AG04449 (cell line): ENCODE measurements at places on chromosomes 7 and 10.

GRCh38 chr10:93461109-93461806 lies 20.9 kb downstream of the MYOF start:
- DNase-seq = no peak

DNA sequence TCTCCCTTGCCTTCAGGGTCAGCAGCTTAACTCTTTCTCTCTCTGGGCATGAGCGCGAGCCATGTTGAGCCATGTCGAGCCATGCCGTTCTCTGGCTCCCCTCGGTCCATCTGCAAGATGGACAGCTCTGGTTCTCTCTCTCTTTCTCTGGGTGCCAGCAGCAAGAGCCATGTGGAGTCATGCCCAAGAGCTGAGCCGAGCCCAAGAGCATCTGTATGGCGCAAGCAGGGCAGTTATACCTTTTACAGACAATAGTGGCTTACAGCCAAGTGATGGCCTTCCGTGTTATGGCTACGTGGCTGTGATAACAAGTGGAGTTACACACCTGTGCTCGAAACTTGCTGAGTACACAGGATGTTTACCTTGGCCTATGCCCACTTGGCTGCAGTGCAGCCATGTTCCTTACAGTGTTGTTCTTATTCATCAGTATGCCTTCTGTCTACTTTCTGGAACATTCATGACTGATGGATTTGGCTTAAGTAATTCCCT lies 327.7 kb downstream of the GLRX3 start:
- DNase-seq = no peak

GRCh38 chr7:38178695-38179344 lies 775 bp downstream of the STARD3NL start:
- DNase-seq = no peak

DNA sequence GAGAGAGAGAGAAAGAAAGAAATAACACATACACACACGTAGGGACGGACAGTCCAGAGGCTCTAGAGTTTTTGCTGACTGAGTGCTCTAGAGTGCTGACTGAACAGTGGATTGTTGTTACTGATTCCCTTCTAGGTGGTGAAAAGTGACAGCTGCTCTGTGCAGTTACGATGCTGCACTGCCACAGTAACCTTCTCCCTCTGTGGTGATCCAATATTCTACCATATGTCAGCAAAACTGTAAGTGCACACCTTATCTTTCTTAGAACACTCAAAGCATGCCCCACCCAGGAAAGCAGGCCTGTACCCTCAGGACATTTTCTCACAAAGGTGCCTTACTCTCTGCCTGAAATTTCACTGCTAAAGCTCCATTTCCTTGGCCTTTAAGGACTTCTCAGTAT lies 1023.5 kb downstream of the TYW1 start:
- no peak for DNase-seq

- DNase-seq = peak; percentile 81
Measured at GRCh38 chr10:95260397-95260881, 30.4 kb downstream of the PDLIM1 start.

- no peak for DNase-seq
Measured at GRCh38 chr7:39367943-39368342, 198.3 kb upstream of the YAE1 start.

DNA sequence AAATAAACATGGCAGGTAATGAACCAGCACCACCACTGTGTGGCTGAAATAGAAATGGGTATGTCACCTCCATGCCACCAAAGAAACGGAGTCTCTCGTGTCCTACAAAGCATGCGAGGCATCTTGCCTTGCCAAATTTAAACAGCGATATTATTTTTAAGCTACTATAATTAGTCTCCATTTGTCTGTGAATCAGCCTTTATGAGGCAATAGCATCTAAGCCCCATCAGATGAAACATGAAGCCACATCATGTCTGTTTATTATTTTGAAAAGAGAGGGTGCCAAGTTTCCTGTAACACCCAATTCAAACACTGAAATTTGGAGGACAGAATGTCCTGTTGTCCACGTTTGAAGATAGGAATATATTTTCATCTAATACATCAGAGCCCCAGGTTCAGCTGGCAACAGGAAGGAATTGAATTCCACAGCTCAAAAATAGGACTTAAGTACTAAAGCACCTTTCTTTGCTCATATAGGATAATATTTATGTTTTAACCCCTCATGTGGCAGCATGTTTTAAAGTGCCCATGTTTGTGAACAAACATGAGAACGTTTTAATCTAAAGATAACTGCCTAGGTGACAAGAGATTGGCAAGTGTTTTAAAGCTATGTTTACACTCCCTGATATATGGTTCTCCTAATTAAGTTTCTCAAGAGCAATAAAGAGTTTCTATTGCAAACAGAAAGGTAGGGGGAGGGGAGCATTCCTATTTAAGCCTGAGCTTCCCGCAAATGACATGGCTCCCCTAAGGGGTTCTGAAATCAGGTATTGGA lies 86.8 kb downstream of the SORBS1 start:
- no peak for DNase-seq

GRCh38 chr7:35816514-35816913 lies 15.7 kb downstream of the SEPTIN7 start:
- no peak for DNase-seq

DNA sequence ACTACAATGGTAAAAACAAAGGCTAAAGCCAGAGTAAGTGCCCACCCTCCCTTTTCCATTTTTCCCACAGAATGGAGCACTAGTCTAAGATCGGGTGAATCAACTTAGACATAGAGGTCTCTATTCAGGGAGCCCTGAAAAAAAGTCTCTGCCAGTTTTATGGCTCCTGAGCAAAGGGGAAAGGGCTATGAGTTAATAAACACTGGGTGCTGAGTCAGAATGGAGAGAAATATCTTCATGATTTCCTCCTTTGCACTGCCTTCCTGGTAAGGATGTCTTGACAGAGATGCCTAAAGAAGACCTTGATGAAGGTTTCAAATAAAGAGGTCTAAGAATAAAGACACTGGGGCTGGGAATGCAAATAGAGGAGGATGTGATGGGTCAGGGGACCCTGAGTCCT lies 607.4 kb upstream of the MBL2 start:
- no peak for DNase-seq

GRCh38 chr10:13294784-13295183 lies 5.1 kb downstream of the PHYH start:
- no peak for DNase-seq

DNA sequence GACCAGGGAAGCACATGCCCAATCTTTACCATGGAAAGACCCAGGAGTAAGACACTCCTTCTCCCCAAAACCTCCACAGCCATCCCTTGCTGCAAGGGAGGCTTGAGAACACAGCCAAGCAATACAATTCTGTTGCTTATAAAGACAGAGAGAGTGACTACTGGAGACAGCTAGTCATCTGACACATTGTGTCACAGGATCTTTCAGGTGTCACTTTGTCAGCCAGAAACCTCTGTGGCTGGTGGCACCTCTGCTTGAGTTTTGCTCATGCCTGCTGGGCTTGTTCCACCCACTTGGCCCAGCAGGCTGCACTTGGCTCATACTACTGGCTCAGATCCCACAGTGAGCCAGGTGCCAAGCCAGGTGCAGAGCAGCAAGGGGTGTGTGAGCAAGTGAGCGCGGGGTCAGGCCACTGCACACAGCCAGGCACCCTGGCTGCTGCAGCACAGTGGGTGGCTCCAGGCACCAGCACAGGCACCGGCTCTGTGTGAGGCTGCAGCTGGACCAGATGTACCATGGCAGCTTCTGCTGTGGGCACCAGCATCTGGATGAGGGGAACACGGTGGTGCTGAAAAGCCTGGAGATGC lies 12.4 kb upstream of the PRLHR start:
- DNase-seq = no peak

- DNase-seq = no peak
Measured at GRCh38 chr10:110779489-110779888, 92.2 kb upstream of the PDCD4 start.

DNA sequence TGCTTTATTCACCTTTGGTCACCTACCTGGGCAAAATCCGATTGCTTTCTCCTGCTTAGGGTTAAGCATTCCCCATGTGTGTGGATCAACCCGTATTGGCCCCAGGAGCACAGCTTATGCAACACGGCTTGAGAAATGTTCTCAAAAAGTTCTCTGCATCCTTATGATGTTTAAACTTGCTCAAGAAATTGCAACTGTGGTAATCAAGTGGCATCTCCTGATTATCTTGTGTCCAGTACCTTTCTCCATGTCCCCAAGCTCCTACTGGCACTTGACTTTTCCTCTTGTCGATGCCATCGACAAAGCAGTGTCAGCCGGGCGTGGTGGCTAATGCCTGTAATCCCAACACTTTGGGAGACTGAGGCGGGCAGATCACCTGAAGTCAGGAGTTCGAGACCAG lies 4.7 kb upstream of the PKD2L1 start:
- DNase-seq = no peak

DNA sequence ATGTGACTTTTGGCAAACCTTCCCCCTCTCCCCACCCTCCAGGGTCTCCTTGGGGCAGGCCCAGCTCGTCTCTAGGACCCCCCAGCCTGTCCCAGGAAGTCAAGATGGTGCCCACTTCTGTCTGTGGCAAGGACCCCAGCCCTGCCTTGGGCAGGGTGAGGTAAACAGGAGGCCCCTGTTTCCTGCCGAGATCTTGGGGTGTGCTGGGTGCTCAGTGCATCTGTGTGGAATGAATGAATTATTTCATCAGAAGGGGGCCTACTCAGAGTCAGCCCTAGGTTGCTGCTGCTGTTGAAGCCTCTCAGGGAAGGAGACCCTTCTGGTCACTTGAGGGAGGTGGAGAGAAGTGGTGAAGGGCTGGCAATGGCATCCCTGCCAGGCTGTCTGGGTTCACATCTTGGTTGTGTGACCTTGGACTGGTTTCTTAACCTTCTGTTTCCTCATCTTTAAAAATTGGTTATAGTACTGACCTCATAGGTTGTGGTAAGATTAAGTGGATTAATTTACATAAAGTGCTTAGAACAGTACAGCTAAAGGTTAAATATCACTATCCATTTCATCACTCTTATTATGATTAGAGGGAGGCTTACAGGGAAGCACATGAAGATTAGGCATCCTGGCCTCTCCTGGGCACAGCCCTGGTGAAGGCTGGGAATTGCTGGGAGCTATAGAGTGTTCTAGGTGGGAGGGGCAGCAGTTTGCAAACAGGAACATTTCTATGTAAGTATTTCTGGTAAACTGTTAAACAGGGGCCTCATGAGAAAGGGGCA lies 67.7 kb downstream of the ZMIZ1 start:
- no peak for DNase-seq

GRCh38 chr10:79191951-79192676 lies 123.3 kb downstream of the ZMIZ1 start:
- DNase-seq = no peak

DNA sequence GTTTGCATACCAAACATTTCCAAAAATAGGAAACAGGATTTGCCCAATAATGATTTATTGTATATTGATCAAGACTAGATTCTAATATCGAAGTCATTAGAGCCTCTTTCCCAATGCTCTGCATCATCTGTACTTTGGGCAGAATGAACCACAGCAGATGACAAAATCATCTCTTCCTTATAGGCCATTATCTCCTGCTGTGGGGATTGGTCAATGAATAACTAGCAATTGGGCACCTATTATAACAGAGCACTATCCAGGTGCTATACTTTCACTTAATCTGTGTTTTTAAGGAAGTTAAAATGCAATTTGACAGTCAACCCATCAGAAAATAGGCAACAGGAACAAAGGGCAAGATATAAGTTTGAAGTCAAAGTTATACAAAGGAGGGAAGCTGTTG lies 290.3 kb downstream of the AHR start:
- no peak for DNase-seq

DNA sequence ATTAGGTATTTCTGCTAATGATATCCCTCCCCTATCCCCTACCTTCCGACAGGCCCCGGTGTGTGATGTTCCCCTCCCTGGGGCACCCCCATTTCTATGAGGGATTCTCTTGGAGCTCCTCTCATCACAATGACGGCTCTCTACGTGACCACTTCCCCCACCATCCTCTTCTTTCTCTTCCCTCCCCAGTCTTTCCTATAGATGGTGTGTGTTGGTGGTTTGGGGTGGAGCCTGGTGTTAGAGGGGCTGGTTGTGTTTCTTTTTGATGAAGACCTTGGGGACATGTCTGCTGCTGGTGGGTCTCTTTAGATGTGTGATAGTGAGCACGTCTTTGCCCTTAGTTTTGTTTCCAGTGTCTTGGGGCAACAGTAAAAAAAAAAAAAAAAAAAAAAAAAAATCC lies 28.6 kb downstream of the RPS24 start:
- DNase-seq = no peak

GRCh38 chr7:114916261-114916892 lies 5.5 kb upstream of the MDFIC start:
- DNase-seq = no peak

GRCh38 chr10:99845837-99846382 lies 63.5 kb downstream of the ABCC2 start:
- DNase-seq = peak; percentile 83
